ENCODE measurements at places on chromosomes 4 and X.
A peak's percentile ranks its signal among the peaks of the same experiment; 100 is the strongest.

GRCh38 chr4:7358100-7358735, 76.5 kb downstream of the PSAPL1 start:
- peak; percentile 92 for DNase-seq

GRCh38 chr4:7880683-7881082, 59.0 kb downstream of the AFAP1 start:
- no peak for DNase-seq

GRCh38 chr4:108036213-108036612, 46.5 kb downstream of the HADH start:
- no peak for DNase-seq

DNA sequence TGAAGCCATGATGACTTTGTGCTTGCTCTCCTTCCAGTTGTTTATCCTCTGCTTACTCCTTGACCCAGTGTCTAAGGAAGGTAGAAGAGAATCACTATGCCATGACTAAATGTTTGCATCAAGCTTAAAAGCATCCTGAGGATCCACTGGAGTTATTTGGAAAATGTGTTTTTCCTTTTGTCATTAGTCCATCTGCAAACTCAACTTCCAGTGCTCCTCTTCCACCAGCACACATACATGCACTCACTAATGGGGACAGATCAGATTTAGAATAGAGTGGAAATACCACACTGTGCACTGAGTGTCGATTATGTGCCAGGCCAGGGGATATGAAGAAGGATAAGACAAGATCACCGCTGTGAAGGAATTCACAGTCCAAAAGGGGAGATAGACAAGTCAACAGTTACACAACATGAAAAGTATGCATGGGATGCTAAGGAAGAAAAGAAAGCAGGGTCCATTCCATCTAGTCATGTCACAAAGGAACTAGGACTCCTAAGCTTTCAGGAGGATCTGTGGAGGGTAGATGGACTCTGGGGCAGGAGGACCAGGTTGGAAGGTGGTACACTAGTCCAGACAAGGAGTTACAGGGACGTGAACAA, 1.9 kb downstream of the OCIAD2 start:
- no peak for DNase-seq

DNA sequence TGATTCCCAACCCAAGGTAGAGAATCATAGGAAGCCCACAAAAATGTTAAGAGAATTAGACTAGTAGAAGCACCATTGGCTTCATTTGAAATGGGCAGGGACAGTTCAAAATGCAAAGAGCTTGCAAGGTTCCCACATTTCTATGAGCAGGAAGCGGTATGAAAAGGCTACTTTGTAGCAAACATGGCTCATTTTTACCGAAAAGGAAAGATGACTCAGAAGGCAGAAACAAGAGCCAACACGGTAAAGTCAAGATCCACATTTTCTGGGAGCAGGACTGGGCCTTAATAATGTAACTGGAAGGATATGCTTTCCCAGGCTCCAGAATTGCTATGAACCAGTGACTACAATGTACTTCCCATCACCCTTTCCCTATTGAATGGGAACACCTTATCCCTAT, 89.5 kb downstream of the GLRA3 start:
- no peak for DNase-seq

- DNase-seq, result no peak
Measured at GRCh38 chrX:78119521-78120227, 15.6 kb downstream of the PGK1 start.

- no peak for DNase-seq
Measured at GRCh38 chr4:152684007-152684406, 4.2 kb upstream of the TMEM154 start.

DNA sequence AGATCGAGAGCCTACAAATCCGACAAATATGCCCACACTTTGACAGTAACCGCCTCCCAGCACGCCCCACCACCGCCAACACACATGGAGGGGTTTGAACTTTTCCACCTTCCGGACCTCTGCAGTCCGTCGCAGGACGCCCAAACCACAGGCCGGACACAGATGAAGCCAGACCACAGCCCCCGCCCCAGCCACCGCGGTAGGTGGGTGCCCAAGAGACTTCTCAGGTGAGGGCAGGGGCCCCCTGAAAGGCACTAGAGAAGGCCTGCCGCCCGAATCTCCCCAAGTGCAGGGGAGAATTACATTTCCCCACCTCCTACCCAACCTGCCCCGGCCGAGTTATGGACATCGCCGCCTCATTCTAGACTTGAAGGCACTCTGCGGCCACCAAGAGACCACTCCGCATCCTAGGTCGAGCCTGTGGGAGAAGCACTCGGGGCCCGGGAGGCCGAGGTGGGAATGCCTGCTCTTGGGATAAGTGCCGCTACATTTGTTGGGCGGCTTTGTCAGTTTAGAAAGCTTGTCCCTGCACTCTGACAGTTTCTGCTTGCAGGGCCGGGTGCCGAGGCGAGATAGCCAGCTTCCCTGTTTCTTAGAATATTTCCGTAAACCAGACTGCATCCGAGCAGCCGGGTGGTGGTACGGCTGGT, 21.5 kb downstream of the HAND2 start:
- DNase-seq, result no peak

DNA sequence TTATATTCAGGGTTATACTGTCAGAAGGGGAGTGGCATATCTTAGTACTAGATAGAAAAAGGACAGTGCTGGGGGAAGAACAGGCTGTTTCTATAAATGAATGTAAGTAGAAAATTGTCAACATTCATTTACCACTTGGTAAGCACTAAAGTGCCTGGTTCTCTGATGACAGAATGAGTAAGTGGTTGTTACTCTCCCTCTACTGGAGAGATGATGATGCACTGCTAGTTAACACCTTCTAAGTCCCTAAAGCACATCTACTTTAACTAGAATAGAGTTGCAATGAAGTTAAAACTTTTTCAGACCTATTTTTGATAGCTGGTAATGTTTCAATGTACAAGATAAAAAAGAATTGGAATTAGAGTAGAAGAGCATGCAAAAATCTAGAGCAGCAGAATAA, 214.5 kb downstream of the KLHL4 start:
- DNase-seq, result no peak

- DNase-seq, result no peak
Measured at GRCh38 chr4:76296286-76296820, 10.2 kb upstream of the STBD1 start.

DNA sequence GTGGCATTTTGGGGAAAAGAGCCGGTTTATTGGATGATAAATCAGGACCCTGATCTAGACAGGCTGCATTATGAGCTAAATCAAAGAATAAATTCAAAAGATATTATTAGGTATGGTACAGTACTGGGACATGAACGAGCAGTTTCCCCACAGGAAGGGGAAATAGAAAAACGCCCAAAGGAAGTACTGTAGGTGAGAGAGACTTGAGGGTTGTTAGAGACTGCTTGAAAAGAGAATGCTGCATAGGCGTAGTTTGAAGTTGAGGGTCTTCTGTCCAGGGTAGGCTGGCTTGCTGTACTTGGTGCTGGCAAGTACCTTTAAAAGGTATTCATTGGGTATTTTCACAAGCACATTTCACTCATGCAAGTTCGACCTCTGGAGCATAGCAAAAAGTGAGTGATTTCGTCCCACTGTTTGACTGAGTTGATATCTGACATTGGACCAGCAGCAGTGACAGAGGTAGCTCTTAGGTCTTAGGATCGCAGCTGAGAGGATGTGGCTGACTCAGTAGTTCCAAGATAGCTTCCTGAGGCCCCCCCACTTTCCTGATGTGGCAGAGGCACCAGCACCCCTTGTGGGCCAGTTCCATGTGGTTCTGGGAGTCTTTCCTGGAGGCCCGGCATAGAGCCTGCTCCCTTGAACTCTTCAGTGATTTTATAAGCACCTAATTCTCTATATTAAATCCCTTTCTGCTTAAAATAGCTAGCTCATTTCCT, 64.3 kb downstream of the TMEM131L start:
- DNase-seq, result no peak

DNA sequence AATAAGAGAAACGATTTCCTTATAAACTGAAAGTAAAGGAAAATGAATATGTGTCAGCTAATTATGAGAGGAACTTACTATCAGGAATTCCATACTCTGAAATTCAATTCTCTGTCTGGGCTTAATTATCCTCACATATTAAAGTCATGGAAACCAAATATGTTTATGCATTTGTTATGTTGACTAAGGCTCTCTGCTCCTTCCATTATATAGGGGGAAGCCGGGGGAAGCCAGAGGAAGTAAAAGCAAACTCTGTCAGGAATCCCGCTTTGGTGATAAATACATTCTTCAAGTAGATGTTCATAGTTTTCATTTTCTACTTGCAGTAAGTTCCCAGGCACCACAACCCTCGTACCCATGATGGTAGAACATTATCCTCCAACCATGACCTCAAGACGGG, 142.8 kb upstream of the VCX2 start:
- no peak for DNase-seq

DNA sequence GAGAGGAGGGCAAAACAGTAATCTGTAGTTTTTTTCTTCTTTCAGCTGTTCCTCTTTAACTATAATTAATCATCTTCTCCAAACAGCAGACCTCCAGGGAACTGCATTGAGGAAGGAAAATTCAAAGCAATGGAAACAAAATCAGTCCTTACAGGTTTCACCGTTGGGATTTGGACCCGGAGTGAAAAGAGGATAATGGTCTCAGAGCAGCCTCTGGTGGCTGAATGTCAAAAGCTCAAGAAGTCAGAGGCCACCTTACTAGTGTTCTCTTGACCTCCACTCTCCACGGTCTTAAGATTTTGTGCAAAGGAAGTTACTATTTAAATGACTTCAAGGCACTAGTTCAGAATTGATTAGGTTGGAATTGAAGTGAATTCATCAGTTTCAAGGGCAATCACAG, 16.0 kb upstream of the MID1 start:
- DNase-seq, result peak; percentile 74

DNA sequence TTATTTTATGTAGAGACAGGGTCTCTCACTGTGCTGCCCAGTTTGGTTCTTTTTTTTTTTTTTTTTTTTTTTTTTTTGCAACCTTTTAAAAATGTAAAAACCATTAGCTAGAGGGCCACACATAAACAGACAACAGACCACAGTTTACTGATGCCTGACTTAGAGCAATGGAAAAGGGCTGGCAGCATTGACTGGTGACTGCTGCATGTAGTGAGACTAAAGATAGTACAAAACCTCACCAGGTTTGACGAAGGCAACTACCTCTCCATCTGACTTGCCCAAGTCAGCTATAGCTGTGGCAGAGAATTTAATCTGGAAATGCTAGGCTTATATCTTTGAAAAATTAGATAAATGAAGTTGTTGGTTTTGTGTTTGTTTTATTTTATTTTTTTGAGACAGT, 102.9 kb downstream of the RBM47 start:
- DNase-seq, result no peak

GRCh38 chr4:4428966-4429875, 42.3 kb downstream of the NSG1 start:
- no peak for DNase-seq

- no peak for DNase-seq
Measured at GRCh38 chrX:14616301-14616700, 87.0 kb downstream of the GLRA2 start.

DNA sequence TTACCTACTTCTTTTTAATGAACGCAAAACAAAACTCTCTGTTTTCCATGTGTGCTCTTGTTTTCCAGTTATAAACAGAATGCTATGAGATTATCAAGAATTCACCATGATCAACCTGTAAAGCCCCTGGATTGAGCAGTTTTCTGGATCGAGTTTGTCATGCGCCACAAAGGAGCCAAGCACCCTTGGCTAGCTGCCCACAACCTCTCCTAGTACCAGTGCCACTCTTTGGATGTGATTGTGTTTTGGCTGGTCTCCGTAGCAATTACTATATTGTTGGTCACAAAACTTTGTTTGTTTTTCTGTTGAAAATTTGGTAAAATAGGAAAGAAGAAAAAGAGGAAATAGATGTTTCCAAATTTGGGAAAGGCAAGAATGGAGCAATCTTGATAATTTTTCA, 51.1 kb downstream of the UGT2B7 start:
- no peak for DNase-seq

GRCh38 chr4:127783955-127784770, 2.0 kb downstream of the HSPA4L start:
- no peak for DNase-seq

- peak; percentile 43 for DNase-seq
Measured at GRCh38 chr4:55396308-55397125, 760 bp downstream of the TMEM165 start.

DNA sequence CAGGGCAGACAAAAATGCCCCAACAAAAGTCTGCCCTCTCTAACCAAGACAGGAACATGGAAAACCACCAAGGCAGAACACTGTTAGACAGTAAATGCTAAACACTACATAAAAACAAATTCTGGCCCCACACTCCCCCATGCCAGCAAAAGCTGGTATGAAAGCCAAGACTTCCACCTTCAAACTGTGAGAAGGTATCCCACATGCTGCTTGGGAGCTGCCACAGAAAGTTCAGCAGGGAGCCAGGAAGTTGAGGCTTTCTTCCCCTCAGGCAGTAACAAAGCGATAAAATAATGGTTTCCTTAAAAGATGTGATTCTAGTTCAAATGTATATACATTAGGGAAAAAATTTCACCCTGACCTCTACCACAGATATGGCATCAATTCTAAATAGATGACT, 770.4 kb upstream of the NDST4 start:
- DNase-seq, result no peak

DNA sequence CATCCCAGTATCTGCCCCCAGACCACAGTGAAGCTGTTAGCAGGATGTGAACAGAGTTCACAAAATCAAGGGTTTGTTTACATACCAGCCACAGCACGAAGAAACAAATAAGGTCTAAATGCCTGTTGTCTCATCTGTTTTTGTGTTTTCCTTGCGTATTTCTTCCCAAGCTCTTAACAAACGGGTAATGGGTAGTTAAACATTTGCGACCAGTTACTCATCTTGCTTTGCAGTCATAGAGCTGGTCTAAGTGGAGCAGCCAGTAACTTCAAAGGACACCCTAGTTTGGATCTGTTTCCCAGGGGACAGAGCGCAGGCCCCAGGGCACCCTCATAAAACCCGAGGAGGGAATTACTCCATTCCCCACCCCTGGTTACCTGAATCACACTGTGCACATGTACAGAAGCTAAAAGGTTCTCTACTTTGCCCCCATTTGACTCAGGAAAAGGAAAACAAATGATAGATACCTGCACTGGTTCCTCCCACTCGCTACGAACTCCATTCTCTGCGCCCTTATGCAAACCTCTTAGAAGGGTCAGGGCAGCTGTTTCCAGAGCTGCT, 68.8 kb downstream of the MAML3 start:
- no peak for DNase-seq

DNA sequence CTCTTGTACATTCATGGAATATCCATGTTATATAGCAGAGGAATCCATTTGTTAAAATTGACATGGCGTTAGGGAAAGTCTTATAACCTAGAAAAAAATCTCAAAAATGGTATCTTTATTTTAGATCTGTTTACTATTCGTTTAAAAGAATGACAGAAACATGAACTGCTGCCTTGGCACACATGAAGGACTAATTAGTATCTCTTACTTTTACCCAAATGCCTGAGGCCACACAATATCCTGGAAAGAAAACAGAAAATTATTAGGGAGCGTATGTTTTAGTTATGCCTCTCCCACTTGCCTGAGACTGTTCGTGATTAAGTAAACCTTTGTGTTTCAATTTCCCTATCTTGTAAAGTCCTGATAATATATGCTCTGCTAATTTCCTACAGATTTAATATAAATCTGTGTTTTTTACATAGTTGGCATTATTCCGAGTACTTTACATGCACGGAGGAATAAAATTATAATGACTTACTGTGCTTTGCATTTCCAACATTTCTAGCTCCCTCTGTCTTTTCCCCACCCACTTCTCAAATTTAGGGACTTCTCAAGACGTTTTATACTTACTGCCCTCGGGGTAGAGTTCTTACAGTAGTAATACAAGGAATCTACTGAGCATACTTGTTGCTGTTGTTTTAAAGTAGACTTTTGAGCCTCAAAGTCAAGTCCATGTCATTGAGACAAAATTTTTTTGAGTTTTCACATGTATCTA, 147.3 kb downstream of the VEGFC start:
- no peak for DNase-seq

All from fibroblast of mammary gland (primary cell).